Effector memory CD8-positive, alpha-beta T cell (primary cell): ENCODE measurements at places on chromosomes 12 and 14.

DNA sequence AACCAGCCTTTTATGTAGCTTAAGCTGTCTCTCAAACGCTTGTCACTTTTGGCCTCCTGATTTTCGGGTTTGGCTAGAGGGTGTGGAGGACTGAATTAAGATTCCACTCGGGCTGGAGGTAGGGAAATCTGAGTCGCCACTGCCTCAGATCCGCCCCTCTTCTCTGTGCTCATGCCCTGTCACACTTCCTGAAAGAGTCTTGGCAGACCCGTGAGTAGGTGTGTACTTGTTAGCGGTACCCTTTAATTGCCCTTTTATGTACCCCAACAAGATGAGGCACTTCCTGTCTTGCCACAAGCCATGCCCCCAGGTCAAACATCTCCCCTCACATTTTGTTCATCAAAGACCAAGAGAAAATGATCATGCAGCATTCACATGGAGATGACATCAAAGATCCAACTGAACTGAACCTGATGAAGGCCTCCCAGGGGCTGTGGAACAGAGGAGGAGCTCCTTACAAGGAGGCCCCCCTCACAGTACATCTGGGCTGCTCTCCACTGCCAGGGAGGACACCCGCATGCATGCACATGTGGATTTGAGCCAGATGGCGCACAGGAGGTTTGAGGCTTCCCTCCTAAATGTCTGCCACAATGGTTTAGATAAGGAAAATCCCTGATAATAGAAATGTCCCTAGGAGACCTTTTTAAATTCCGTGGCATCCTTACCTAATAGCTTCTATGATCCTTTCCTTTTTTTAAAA is 86.5 kb upstream of the CDKN3 start:
- DNase-seq: no peak

GRCh38 chr12:124411281-124411878 is 116.5 kb downstream of the RFLNA start:
- DNase-seq: no peak

GRCh38 chr14:52833891-52834290 is 42.5 kb upstream of the GNPNAT1 start:
- DNase-seq: no peak

DNA sequence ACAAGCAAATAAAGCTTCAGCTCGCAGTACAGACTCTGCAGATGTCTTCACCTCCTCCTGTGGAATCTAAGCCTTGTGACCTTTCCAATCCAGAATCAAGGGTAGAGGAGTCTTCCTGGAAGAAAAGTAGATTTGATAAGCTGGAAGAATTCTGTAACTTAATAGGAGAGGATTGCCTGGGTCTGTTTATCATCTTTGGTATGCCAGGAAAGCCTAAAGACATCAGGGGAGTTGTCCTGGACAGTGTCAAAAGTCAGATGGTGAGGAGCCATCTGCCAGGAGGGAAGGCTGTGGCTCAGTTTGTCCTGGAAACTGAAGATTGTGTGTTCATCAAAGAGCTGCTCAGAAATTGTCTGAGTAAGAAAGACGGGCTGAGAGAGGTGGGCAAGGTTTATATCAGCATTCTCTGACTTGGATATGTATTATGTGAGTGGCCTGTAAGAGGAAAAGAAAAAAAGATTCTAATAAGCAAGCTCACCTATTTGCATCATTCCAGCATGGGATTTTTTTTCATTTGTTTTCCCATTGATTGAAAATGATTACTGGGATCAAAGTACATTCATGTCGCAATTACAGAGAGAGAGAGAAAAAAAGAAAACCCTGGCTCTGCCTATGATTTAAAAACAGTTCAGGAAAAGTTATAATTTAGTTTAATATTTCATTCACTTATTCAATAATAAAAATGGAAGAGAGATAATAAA is 767 bp downstream of the REP15 start:
- no peak for DNase-seq

GRCh38 chr12:121794534-121795033 is 1.1 kb upstream of the RHOF start:
- DNase-seq: no peak

DNA sequence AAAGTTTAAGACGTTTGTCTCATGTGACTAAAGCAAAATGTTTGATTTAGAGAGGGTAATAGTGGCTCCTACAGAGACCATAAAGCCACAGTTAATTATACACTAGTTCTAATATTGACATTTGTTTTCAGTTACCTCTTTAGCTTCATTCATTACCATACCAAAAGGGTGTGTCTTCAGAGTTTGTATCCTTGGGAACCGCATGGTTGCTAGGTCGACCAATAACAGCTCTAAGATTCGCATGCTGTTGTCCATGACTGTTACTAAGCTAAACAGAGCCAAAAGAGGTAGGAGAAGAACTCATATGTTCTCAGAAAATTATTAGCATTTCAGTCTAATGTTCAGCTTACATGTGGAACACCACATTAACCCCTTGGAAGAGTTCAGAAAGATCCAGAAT is 36.2 kb upstream of the ETNK1 start:
- no peak for DNase-seq

- DNase-seq: no peak
Measured at GRCh38 chr14:93430315-93431035, at the start of gene UNC79. UNC79 (plus strand) TSS chr14:93430939; CDS start chr14:93431030, 91 bp downstream.

DNA sequence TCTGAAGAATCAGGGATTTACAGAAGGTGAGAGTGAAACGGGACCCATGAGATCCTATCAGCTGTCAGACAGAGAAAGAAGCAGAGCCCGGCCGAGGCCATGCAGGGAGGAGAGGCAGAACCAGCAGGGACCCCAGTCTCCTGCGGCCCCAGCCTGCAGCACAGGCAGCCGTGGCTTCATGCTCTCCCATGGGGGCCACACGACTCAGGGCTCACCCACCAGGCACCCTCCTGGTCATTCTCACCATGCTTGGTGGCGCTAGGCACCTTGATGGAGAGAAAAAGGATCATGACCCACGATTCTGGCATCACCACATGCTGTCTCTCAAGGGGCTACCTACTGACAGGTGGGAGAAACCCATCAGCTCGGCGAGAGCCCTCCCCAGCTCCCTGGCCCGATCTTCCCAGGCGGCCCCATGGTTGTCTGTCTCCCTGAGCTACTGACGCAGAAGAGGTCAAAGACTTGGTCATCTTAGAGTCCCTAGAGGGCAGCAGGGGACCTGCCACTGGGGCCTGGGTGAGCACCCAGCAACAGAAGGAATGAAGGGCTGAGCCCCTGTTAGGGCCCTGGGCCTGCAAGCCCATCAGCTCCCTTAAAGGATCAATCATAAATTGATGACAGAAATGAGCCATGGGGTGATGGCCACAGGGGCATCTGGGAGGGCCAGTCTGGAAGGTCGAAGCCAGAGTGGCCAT is 58.0 kb downstream of the ITPK1 start:
- no peak for DNase-seq

- no peak for DNase-seq
Measured at GRCh38 chr14:51884086-51884927, 23.9 kb downstream of the GNG2 start.

GRCh38 chr12:76883151-76883550 is 4.3 kb upstream of the CSRP2 start:
- no peak for DNase-seq

DNA sequence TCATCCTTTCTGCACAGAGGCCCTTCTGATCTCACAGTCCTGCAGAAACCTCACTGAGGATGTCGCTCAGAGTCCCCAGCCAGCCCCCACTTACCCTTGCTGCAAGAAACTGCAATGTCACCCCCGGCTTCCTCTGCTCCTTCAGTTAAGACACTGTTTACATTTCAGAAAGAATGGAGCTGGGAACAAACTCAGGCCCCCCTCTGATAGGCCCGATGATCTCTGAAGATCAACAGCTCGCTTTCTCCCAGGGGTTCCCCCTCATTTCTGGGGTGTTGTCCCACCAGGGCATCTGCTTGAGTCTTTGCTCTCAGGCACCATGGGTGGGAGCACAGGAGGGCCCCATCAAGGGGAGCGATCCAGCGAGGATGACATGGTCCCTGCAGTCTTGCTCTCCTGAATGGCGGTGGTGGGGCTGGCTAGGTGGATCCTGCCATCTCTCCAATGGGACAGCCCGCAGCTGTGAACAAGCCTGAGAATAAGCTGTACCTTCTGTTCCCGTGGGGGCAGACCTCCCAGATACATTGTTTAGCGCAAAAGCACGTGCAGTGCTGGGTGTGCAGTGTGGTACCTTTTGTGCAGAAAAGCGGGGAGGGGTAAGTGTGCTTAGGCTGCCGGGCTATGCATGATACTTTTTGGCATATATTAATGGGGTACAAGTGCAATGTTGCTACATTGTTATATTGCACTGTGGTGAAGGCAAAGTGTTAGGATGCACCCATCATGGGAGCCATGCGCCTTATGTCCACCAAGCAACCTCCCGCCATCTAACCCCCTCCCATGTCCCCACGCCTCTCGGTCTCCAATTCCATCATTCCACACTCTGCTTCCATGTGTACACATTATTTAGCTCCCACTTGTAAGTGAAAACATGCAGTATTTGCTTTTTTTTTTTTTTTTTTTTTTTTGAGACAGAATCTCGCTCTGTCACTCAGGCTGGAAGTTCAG is 6.7 kb upstream of the NCOR2 start:
- no peak for DNase-seq

DNA sequence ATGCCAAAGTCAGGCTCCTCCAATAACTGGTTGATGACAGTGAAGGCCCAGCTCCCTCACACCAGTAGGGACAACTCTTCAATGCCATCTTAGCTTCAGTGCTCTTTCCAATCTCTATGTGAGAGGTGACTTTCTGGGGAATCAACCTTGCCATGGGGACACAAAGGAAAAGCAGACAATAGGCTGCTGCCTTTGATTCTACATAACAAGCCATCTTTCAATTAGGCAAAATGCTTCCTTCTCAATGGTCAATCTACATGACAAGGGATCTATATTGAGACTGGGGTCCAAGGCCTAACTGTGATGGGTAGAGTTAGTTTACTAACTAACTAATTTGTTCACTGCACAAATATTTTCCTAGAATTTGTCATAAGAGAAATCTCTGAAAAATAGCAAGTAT is 1417.5 kb upstream of the SEL1L start:
- DNase-seq: no peak

- no peak for DNase-seq
Measured at GRCh38 chr12:105736498-105736897, 402.3 kb downstream of the NUAK1 start.

DNA sequence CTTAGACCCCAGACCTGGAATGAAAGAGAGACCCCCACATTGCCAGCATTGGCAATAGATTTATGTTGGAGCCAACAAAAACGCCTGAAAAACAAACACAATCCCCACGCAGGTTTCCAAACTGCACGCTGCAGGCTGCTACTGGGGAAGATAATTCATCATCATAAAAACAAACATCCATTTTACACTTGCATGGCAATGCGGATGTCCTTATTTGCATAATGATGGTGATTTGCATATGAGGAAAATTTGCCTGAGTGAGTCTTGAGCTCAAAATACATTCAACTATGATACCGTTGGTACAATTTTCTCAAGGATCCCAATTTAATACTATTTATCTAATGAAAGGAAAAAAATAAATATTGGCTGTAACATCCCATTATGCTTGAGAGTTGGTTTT is 33.6 kb upstream of the TMEM132D start:
- no peak for DNase-seq

GRCh38 chr12:46858368-46858767 is 32.6 kb upstream of the SLC38A4 start:
- DNase-seq: no peak

GRCh38 chr12:122489038-122489437 is 11.7 kb downstream of the ZCCHC8 start:
- no peak for DNase-seq

DNA sequence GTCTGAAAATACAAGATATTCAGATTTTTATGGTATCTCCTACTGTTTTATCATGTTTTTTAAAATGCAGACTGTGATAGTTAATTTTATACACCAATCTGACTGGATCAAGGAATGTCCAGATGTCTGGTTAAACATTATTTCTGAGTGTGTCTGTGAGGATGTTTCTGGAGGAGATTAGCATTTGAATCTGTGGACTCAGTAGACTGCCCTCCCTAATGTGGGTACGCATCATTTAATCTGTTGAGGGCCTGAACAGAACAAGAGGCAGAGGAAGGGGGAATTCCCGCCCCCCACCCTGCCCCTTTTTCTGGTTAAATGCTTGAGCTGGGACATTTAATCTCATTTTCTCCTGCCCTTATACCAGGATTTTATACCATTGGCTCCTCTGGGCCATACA is 72.1 kb downstream of the AVPR1A start:
- DNase-seq: no peak

- no peak for DNase-seq
Measured at GRCh38 chr12:62839869-62840660, 94.9 kb downstream of the PPM1H start.

- no peak for DNase-seq
Measured at GRCh38 chr14:22472935-22473854, 115.8 kb downstream of the DAD1 start.
